ENCODE measurements at places on chromosomes 5 and 9.

DNA sequence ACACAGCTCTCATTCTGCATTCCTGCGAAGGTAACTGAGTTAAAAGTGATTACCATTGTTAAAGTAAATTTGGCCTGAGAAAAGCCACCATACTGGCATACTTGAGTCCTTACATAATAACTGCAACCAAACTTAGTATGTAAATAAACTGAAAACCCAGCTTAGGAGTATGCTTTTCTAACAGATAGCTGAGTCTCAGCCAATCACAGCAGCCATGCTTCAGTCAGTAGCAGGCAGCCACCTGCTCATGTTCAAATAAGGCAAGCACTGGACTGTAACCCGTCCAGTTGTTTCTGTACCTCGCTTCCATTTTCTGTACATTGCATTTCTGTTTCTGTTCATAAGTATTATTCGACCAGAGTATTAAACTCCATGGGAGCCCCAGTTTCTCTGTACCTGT is 58.6 kb downstream of the GCNT4 start:
- DNase-seq = no peak

- DNase-seq = no peak
Measured at GRCh38 chr5:169886033-169886432, 94.3 kb downstream of the INSYN2B start.

GRCh38 chr5:44603496-44604272 is 205.1 kb upstream of the MRPS30 start:
- DNase-seq = no peak

DNA sequence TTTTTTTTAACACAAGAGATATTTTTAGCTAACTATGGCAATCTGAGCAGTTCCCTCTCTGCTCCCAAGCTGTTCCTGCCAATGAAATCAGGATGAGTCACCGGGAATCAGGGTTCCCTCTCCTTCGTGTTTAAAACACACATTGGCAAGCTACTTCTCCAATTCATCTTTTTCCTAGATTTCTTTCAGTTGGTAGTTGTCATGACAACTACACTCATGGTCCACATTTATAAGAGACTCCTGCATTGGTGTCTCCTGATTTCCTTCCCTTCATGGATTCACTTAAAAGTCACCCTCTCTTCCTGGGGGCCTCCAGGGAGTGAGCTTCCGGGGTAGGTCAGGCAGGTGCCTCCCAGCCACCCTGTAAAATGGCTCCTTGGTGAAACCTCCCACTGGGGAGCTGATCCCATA is 72.3 kb upstream of the NIPAL4 start:
- no peak for DNase-seq

- no peak for DNase-seq
Measured at GRCh38 chr5:99460701-99461100, 531.9 kb upstream of the CHD1 start.
